A549 treated with Hydrocortisone at 1 μM for 4 hours (cell line): ENCODE measurements at places on chromosomes 2 and 18. TPM values are rescaled to one million over a fixed set of nuclear protein-coding genes. Genes with fewer than 3 reads are reported as not detected.

Gene ZAP70
- total RNA-seq: 0.10 to 0.12 TPM in 2 of 5 replicates, not detected in the others

Gene SERPINB3
- total RNA-seq: 0.10 to 0.16 TPM (median 0.13 TPM) in 3 of 5 replicates, not detected in the others

Gene GPAT2
- 0.15 TPM in 1 of 5 replicates, not detected in the others for total RNA-seq

Gene BBS5
- total RNA-seq: 4.9 to 5.8 TPM (median 5.4 TPM) in 5 replicates

Gene NT5DC4
- not detected in 5 replicates for total RNA-seq

Gene CENPA
- 40.8 to 52.2 TPM (median 51.5 TPM) in 5 replicates for total RNA-seq

Gene ANKRD62
- total RNA-seq: not detected in 5 replicates

Gene IL36B
- 0.08 to 0.20 TPM (median 0.12 TPM) in 3 of 5 replicates, not detected in the others for total RNA-seq

Gene RAB6C
- not detected in 5 replicates for total RNA-seq

Gene XDH
- 0.99 to 1.4 TPM (median 1.0 TPM) in 5 replicates for total RNA-seq

Gene IHH
- 0.41 to 0.82 TPM (median 0.59 TPM) in 5 replicates for total RNA-seq

Gene TCF23
- total RNA-seq: not detected in 5 replicates

Gene CCDC141
- total RNA-seq: 0.01 TPM in 1 of 5 replicates, not detected in the others

Gene SPHKAP
- not detected in 5 replicates for total RNA-seq

Gene SDC1
- 165 to 194 TPM (median 181 TPM) in 5 replicates for total RNA-seq

Gene ALK
- 0.02 TPM in 1 of 5 replicates, not detected in the others for total RNA-seq

Gene WDR7
- 2.7 to 4.0 TPM (median 3.2 TPM) in 5 replicates for total RNA-seq

Gene LYPD6B
- total RNA-seq: 0.10 TPM in 1 of 5 replicates, not detected in the others

Gene SULT6B1
- not detected in 5 replicates for total RNA-seq

Gene HAUS1
- 33.7 to 48.7 TPM (median 35.3 TPM) in 5 replicates for total RNA-seq

Gene ACMSD
- total RNA-seq: not detected in 5 replicates

Gene SCYGR4
- total RNA-seq: not detected in 5 replicates

Gene SERPINB13
- not detected in 5 replicates for total RNA-seq

Gene TEX44
- not detected in 5 replicates for total RNA-seq
